ENCODE measurements at places on chromosomes 3 and 15. TPM values are rescaled to one million over a fixed set of nuclear protein-coding genes. Genes with fewer than 3 reads are reported as not detected.

OR5H14 gene
- not detected for total RNA-seq

HDGFL3 gene
- 11.5 TPM for total RNA-seq

POTEB2 gene
- not detected for total RNA-seq

ISL2 gene
- total RNA-seq = not detected

ADAMTSL3 gene
- 43.3 TPM for total RNA-seq
